GM18507 (cell line): ENCODE measurements at places on chromosomes 2 and 18.
A peak's percentile ranks its signal among the peaks of the same experiment; 100 is the strongest.

GRCh38 chr2:152250421-152251100 lies 75.0 kb upstream of the STAM2 start:
- DNase-seq = no peak

DNA sequence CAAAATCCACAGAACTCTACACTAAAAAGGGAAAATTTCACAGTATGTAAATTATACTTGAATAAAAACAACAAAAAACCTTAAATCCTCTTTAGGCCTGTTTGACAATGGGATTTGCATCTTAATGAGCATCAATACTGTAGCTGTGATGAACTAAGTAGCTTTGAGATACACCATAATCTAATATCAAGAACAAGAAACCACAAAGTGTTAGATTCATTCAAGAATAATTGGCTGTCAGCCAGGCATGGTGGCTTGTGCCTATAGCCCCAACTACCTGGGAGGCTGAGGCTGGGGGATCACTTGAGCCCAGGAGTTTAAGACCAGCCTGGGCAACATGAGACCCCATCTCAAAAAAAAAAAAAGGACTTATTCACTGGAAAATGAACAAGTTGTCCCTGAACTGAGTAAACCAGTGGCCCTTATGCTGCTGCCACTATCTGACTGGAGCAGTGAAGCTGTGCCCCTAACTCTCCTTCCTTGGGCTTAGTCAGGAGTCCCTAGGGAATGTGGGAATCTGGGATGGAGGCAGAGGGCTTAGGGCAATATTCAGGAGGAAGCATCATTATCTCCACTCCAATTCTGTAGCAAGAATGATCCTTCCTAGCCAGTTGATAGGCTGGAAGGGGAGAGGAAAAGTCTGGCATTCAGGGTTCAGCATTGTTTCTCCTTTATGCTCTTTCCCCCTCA lies 88.5 kb downstream of the PRKCE start:
- no peak for DNase-seq

- DNase-seq = no peak
Observed at GRCh38 chr2:39545957-39546356, 108.9 kb upstream of the MAP4K3 start.

DNA sequence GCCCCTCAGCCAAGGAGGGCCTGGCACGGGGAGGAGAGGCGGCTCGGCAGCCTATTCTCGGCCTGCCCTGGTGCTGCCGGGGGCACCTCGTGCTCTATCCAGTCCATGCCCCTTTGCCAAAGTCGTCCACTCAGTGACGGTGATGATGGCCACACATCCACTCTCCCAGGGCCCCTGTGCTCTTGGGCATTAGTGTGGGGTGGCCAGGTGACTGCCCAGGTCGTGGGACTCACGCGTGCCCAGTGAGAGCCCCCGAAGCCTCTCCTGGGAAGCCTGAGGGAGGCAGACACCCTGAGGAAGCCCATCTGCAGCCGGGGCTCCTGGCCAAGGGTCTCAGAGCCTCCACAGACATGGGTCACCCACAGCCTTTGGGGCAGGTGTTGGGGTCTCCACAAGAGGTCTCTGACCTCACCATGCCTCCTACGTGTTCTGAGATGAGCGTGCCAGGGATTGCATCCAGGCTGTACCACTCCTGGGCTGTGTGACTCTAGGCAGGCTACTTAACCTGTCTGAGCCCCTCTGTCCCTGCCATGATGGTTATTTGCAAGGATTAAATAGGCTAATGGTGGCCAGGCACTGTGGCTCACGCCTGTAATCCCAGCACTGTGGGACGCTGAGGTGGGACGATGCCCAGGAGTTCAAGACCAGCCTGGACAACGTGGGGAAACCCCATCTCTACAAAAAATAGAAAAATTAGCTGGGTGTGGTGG lies 12.9 kb downstream of the RAMP1 start:
- DNase-seq = no peak

DNA sequence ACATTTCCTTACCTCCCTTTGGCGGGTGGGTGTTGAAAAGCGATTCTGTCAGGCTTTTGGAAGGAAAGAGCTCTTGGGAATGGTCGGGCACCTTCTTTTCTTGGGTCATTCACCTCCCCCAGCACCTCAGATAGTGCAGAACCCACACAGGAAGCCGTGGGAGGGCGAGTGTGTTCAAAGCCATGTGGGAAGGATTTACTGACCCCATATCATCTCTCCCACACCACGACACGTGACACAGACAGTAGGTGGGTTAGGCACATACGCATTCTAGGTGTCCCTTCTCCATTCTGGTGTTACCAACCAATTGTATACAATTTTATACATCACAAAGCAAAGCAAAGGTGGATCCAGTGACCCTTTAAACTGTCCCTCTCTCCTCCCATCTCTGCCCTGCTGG lies 263.7 kb upstream of the REV1 start:
- no peak for DNase-seq

- no peak for DNase-seq
Observed at GRCh38 chr2:150729495-150729955, 242.1 kb upstream of the RND3 start.

- DNase-seq = no peak
Observed at GRCh38 chr2:25561136-25561850, 112.1 kb downstream of the DTNB start.

DNA sequence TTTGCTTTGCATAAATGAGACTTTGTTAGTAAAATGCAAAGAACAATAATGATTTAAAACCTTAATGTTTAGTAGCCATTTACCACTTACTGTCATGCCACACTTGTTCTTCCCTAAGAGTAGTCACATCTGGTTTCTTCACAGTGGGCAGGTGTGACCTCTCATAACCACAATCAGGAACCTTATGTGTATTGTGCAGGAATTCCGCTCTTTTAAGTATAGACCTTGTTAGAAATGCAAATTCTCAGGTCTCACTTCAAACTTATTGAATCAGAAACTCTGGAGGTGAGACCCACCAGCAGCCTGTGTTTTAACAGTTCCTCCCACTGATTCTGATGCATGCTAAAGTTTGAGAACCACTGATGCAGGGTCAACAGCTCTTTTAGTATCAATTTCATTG lies 518.8 kb upstream of the MEX3C start:
- DNase-seq = no peak

DNA sequence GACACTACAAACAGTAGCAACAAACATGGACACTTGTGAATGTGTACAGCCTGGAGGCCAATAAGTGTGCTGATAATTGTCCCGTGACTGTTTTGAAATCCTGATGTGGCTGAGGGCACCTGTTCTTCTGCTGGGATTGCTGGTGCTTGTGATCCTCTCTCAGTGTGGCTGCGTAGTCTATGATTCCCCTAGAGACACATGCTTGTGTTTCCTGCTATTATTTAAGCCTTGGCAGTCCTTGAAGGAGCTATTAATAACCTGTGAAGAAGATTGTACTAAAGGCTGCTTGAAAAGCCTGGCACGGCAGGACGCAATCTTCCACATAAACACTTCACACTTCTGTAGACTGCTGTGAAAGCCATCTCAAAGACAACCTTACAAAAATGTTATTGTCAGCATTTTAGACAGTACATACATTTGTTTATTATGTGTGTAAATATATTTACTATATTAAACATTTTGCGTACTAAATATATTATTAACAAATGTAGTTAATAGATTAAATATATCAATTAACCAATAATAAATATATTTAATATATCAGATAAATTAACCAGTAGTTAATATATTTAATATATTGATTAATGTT lies 71.4 kb downstream of the GALR1 start:
- DNase-seq = no peak

- no peak for DNase-seq
Observed at GRCh38 chr2:7771781-7772180, 854.6 kb downstream of the RNF144A start.

GRCh38 chr2:181955010-181955409 lies 30.6 kb upstream of the PPP1R1C start:
- DNase-seq = no peak

GRCh38 chr2:206084870-206085741 lies 868 bp downstream of the INO80D start:
- no peak for DNase-seq

DNA sequence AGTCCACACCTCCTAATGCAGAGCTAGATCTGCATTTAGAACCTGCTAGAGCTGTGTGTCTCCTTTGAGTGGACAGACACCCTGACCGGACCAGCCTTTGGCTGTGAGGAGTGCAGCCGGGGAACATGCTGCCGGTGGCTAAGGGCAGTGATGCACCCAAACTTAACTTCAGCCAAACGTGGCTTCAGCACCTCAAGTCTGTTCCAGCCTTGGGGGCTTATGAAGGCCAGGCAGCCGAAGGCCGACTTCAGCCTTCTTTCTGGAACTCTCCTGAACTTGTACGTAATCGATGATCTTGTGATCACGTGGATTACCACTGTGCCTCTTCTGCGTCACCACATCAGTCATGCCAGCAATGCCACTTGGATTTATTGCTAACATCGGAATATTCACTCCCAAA lies 49.1 kb downstream of the POMC start:
- no peak for DNase-seq

- DNase-seq = no peak
Observed at GRCh38 chr2:168189835-168190569, 57.4 kb downstream of the STK39 start.

- no peak for DNase-seq
Observed at GRCh38 chr2:205845446-205845845, 163.1 kb downstream of the NRP2 start.

- DNase-seq = peak; percentile 68
Observed at GRCh38 chr2:231717281-231718171, 9.2 kb downstream of the PTMA start.

DNA sequence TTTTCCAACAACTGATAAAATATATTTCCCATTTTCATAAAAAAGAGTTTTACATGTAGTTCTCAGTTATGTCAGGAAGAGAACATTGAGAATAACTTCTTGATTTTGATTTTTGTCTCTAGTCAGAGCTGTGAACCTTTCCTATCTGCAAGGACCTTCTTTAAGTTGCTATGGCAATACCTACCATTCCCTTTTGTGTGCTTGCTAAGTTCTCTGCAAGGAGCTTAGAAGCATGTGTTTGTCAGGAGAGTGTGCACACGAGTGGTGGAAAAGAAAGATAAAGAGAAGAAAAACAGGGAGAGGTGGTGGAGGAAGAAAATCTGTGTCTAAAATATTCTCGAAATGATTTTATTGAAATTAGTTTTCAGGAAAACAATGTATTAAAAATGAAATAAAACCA lies 140.3 kb upstream of the SLC8A1 start:
- no peak for DNase-seq

GRCh38 chr2:20196053-20196656 lies 28.8 kb downstream of the SDC1 start:
- DNase-seq = no peak

DNA sequence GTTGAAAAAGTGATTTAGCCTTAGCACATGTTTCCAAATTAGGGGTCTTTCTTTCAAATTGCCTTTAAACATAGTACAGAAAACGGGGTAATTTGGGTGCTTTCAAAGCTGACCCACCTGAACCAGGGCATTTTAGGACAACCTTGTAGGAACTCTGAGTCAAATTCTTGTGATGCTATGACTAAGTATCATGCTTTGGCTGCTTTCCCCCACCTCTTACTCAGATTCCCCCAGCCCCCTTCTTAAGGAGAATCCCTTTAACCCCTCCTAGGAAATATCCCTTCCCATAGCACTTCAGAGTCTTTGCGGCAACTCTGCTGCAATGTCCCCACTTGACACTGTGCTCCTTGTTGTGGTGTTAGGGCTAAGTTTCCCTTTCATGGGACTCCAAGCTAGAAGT lies 18.6 kb upstream of the KLF7 start:
- no peak for DNase-seq

DNA sequence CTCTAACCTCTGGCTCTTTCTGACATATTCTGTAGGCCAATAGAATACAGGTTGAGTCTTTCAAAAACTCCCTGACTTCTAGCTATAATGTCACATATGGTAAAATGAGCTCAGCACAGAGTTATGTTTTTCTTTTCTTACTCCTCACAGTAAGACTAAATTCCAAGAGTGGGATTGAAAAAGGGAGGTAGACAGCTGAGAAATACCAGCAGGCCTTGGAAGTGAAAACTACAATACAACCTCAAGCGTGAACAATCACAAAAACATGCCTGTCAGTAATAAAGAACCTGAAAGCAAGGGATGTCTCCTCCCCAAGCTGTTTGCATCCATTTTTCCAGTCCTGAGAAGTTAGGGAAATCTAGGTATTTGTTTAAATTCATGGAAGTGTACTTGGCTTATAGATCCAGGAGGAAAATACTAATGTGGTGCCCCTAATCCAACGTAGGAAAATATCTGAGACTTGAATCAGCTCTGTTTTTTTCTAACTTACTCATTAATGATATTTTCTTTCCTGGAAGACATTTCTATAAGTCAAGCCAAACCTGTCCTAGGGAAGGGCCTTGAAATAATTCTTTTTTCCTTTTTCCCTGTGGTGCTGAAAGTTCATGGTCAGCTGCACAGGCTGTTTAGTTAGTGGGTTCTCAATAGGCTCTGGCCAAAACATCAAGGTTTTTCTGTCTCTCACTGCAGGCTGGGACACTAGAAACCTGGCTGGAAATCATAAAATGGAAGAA lies 167.9 kb upstream of the SPATS2L start:
- no peak for DNase-seq

GRCh38 chr2:63012541-63012940 lies 38.1 kb upstream of the OTX1 start:
- no peak for DNase-seq

GRCh38 chr2:181456660-181457120 lies 496 bp upstream of the ITGA4 start:
- peak; percentile 49 for DNase-seq

GRCh38 chr2:74507926-74508520 lies 528 bp upstream of the PCGF1 start:
- no peak for DNase-seq

DNA sequence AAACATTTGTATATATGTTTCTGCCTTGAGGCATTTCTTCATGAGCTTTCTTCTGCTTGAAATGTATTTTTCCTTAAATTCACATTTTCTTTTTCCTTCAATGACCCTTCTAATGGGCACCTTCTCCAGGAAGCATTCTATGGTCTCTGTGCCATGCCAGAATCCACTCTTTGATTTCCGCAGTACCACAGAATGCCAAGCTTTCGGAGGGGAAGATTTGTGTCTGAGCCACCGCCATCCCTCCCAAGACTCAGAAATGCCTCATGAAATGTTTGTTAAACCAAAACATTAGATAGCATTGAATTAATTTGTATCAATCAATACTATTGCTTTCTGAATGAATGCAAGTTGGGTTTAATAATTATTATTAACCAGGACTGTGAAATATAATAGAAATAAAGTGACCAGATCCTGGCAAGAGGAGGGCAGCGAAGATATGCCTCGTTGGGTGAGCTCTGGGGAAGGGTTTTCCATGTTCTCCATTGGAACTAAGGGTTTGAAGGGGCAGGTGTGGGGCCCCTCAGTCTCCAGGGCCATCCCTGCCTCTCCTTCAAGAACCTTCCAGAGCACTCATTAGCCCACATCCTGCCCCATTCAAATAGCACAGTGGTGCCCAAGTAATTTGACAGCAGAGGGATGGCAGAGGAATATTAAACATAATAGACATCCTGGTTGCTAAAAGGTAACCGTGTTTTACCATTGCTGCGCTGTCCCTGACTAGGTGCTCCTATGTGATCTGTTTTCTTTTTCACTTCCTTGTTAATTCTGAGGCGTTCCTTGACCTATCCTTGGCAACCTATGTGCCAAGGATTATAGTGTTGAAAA lies 189.6 kb downstream of the MYCN start:
- no peak for DNase-seq

- DNase-seq = no peak
Observed at GRCh38 chr2:38792751-38793150, 14.7 kb downstream of the GEMIN6 start.
